Vagina (tissue), 2 donors: ENCODE measurements at places on chromosomes 2 and 18. TPM values are rescaled to one million over a fixed set of nuclear protein-coding genes. Genes with fewer than 3 reads are reported as not detected.

- no peaks in the 10 kb centered on the region for H3K36me3 ChIP-seq
- no peak overlapping the region for H3K27ac ChIP-seq
- H3K4me1 ChIP-seq, result no peaks in the 10 kb centered on the region
- DNase-seq, result no peak
- H3K4me3 ChIP-seq, result no peak overlapping the region
- no peaks in the 10 kb centered on the region for H3K27me3 ChIP-seq
Observed at GRCh38 chr2:119771331-119771730, 11.6 kb downstream of the PTPN4 start.

The CAPN14 gene
- total RNA-seq, result 4.7 TPM

The NT5C1B gene
- total RNA-seq, result not detected

- no peaks in the 10 kb centered on the region for H3K36me3 ChIP-seq
- no peak overlapping the region for H3K27ac ChIP-seq
- H3K4me1 ChIP-seq, result peaks cover 33% of the 10 kb centered on the region
- no peak overlapping the region for H3K4me3 ChIP-seq
- no peak for DNase-seq
Observed at GRCh38 chr2:45851111-45851510, 199.6 kb downstream of the PRKCE start.

The CFC1 gene
- total RNA-seq, result not detected

The GPR148 gene
- not detected for total RNA-seq
